ENCODE measurements at places on chromosomes 11 and 22.

GRCh38 chr22:34943830-34944229 is 122.1 kb upstream of the ISX start:
- DNase-seq = no peak

DNA sequence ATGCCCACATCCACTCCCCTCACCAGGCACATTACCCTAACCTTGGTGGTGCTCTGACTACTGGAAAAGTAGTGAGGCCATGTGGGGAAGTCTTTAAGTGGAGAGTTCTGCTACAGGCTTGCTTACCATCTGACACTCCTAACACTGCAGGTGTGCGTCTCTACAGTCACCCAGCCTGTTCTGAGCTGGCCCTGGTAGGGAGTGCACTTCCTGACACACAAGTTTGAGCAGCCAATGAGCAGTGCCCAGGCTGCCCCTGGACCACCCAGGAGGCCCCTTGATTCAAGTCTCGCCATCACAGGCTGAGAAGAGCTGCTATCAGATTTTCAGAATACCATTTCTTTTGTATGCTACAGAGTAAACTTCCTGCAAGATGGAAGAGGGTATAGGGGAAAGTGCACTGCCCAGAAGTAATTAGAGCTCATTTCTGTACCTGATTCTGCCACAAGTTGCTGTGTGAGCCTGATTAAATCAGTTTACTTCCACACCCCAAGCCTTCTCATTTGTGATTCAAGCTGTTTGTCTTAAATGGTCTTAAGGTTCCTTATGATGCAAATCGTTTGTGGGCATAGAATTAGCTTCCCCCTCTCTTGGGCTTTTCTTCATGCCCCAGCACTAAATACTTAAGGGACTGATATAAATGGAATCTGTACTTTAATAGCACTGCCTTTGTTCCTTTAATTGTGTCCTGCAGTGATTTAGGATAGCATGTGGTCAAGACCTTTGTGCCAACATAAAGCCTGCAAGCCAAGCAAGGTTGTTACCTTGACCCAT is 22.2 kb downstream of the OPCML start:
- DNase-seq = no peak

GRCh38 chr22:50302041-50302541 is 5.4 kb downstream of the PLXNB2 start:
- no peak for DNase-seq

DNA sequence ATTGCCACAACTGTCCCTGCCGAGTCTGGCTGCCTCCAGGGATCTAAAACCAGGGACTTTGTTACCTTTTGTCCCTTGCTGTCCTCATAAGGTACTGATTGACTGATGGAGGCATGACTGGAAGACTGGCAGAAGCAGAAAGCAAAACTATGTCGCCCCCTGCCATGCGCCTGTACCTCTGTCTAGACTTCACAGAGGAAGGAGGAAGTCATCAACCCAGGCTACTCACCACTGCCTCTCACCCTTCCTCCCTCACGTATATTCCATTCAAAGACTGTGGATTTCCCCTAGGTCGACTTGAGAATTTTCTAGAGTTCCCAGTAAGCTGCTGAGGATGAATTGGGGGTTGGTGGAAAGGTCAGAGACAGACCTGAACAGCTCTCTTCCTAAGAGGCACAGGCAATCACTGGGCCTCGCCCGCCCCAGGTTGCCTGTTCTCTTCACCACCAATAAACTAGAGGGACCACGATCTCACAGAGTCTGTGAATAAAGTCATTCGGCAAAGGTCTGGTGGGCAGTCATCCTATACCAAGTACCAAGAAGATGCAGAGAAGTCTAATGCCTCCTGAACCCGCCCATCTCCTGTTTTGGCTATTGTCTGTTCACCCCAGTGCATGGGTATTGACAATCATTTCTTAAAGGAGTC is 27.5 kb upstream of the CHST1 start:
- no peak for DNase-seq

GRCh38 chr11:42169191-42169590 is 709.7 kb upstream of the LRRC4C start:
- DNase-seq = no peak

DNA sequence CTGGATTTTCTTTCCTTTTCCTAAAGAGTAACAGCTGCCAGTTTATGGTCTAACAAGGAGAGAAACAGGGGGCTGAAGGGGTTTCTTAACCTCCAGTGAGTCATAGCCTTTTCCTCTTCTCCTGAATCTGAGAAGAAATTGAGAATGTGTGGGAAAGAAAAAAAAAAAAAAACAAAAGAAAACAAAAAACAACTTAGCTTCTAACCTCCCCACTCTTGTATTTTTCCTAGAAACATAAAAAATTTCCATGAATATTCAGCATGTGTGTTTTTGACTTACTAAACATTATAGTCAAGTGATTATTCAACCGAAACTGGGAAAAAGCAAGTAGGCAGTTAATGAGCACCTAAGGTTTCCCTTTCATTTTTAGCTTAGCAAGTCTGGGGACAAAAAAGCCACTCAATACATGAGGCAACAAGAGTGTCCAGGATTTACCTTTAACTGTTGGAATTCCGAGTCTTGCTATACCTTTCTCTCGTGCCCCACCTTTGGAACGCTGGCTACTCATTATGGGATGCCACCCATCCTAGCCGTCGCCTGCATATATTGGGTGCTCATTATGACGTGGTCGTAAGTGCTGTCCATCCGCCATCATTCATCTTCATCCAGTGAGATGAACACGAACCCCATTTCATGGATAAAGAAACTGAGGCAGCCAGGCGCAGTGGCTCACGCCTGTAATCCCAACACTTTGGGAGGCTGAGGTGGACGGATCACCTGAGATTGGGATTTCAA is 2.4 kb downstream of the ASPHD2 start:
- DNase-seq = peak; percentile 24
